ENCODE measurements at places on chromosomes 1 and 21. TPM values are rescaled to one million over a fixed set of nuclear protein-coding genes. Genes with fewer than 3 reads are reported as not detected.

DNA sequence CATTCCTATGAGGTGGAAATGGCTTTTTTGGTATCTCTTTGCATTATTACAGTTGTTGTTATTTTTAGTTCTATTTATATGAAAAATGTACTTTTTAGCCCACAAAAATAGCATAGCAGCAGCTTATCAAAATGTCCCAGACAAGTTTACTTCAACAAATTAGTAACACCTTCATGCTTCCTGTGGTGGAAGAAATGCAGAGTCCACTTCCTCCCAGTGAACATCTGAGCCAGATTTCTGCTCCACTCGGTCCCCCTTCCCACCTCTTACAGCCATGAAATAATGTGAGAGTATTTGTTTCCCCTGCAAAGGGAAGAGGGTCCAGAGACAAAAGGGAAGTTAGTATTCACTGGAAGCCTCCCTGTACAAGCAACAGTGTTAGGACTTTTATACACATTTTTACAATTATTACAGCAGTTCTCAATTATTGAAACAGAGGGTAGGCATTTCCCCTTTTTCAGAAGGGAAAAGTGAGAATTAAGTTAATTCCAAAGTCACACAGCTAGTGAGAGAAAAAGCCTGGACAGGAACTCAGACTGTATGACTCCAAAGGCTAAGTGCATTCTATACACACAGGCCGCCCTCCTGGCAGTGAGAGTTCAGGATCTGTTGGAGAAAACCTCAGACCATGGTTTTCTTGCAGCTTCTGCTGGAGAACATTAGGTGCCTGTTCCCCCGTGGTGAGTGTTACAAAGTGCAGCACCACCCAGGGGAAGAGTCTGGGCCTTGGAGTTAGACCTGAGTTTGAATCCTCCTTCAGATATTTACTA is 126.5 kb downstream of the PBX1 start:
- DNase-seq = no peak

DNA sequence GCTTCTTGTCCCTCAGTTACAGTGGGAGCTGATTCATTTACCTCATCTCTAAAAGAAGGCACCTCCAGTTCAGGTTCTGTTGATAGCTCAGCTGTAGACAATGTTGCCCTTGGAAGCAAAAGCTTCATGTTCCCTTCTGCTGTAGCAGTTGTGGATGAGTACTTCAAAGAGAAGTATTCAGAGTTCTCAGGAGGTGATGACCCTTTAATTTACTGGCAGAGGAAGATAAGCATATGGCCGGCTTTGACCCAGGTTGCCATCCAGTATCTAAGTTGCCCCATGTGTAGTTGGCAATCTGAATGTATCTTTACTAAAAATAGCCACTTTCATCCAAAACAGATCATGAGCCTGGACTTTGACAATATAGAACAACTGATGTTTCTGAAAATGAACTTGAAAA is 4.5 kb downstream of the ZBED6 start:
- no peak for DNase-seq

GRCh38 chr1:65420590-65421350 is at the start of the genes LEPR and LEPROT:
Gene LEPR, plus strand, starts transcription at chr1:65420668. Its CDS starts 144,898 bp downstream, at chr1:65565566.
Gene LEPROT, plus strand, starts transcription at chr1:65420668. Its CDS starts 57 bp downstream, at chr1:65420725.
- DNase-seq = no peak

GRCh38 chr1:107657356-107657755 is 307.6 kb downstream of the VAV3 start:
- DNase-seq = no peak

The SLC25A34 gene
- total RNA-seq = 1.4 TPM

The REN gene
- not detected for total RNA-seq

- DNase-seq = no peak
Observed at GRCh38 chr21:28309596-28309995, 683.1 kb downstream of the LTN1 start.

The AGMAT gene
- 22.8 TPM for total RNA-seq

DNA sequence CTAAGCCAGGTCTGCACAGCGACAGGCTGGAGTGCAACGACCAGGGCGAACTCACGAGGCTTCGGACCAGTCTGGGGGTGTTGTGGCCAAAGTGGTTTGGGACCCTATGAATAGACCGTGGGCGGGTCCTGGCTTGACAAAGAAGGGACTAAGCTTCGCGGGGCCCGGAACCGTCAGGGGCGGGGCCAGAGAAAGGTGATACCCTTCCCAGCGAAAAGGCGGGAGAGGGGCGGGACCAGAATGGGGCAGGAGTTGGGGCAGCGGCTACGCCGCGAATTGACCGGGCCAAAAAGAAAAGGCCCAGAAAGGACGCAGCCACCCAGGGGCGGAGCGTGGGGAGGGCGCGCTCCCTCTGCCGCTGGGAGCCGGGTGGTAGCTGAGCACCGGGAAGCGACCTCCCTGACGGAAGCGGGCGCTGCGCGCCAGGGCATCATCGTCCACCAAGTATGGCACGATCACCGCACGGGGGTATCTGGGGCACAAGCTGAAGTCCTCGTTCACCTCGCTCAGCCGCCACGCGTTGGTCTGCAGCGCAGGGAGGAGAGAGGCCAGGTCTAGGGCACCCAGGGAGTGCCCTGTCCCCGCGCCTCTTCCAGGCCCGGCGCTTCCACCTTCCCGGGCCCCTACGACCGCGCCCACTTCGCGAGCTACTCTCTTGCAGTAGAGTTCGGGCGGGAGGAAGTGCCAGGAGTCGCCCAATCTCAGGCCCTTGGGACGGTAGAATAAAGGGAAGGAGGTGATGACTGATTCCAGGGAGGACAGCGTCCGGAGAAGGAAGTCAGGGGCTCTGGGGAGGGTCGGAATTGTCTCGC is 6.7 kb upstream of the FAM167B start:
- peak; percentile 58 for DNase-seq
